Liver (tissue), 10 donors: ENCODE measurements at places on chromosomes 12 and 14. TPM values are rescaled to one million over a fixed set of nuclear protein-coding genes. Genes with fewer than 3 reads are reported as not detected.

PRB3 gene
- not detected for total RNA-seq

HOXC12 gene
- not detected for total RNA-seq

RPGRIP1 gene
- 1.3 TPM for total RNA-seq

TBK1 gene
- 16.7 TPM for total RNA-seq

PLA2G1B gene
- total RNA-seq, result 1.4 TPM

KRT71 gene
- total RNA-seq, result not detected

NOS1 gene
- total RNA-seq, result 0.08 TPM

CLEC4C gene
- 0.33 TPM for total RNA-seq

GPR65 gene
- total RNA-seq, result 4.5 TPM

DENND5B gene
- 23.1 TPM for total RNA-seq
